ENCODE measurements at places on chromosomes 2 and 18.
A peak's percentile ranks its signal among the peaks of the same experiment; 100 is the strongest.

DNA sequence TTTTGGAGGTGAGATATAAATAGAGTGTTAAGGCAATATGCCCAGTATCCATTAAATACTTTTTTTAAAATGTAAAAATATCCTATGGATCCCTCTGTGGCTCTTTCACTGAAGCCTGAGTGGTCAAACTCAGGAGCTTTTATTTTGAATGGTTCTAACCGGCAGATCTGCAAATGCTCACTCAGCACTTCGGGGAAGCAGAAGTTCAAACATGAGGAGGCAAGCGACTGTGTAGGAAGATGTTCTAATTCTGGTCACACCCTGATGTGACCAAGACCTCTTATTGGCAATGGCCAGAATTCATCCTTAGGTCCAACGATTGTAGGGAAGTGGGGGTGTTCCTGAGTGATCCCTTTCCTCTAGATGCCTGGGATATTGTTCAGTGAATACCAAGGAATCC, 168.8 kb downstream of the CDCA7 start:
- peak; percentile 81 for DNase-seq

DNA sequence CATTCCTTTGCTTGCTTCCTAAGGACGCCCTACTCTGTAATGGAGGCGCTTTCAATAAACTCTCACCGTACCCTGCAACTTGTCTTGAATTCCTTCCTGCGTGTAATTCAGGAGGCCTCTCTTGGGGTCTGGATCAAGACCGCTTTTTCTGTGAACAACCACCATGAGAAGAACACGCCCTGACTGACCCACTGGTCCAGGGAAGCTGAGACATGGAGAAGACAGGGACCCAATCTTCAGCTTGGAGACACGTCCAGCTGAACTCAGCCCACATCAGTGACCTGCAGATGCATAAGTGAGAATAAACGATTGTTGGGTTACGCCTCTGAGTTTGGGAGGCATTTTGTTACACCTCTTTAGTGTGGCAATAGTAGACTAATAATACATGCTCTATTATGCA, 7.8 kb upstream of the NARS1 start:
- no peak for DNase-seq

DNA sequence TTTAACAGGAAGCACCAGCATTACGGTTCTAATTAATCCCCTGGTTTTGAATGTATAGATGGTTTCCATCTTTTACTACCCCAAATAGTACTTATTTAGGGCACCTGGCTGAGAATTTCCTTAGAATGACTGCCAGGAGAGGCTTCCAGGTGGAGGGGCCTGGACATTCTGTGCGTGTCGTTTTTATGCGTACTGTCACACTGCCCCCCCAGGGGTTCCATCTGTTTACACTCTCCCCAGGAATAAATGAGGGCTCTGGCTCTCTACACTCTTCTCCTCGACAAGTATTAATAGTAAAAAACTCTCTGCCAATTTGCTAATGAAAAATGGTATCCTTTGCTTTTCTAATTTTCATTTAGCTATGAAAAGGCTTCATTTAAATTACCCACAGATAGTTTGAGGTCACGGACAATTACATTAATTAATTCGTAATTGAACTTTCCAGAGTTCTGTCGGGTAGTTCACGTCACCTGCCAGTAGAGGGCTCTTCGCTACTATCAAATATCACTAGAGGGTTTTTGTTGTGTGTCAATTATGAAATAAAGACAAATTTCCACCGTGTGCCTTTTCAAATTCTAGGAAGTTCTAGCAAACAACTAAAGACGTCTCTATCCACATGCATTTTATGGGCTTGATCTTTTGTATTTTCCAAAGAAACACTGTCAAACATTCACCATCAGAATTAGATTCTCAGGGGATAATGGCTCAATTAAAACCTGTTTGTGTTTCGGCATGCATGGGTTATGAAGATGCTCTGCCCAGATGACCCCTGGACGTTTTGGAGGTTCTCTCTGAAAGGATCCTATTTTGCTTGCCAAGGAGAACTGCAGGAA, 88.8 kb upstream of the ASB18 start:
- DNase-seq, result peak; percentile 70

- no peak for DNase-seq
Measured at GRCh38 chr18:62754026-62754425, 38.7 kb downstream of the PHLPP1 start.

GRCh38 chr18:79642626-79643025, 37.0 kb upstream of the CTDP1 start:
- peak; percentile 83 for DNase-seq

DNA sequence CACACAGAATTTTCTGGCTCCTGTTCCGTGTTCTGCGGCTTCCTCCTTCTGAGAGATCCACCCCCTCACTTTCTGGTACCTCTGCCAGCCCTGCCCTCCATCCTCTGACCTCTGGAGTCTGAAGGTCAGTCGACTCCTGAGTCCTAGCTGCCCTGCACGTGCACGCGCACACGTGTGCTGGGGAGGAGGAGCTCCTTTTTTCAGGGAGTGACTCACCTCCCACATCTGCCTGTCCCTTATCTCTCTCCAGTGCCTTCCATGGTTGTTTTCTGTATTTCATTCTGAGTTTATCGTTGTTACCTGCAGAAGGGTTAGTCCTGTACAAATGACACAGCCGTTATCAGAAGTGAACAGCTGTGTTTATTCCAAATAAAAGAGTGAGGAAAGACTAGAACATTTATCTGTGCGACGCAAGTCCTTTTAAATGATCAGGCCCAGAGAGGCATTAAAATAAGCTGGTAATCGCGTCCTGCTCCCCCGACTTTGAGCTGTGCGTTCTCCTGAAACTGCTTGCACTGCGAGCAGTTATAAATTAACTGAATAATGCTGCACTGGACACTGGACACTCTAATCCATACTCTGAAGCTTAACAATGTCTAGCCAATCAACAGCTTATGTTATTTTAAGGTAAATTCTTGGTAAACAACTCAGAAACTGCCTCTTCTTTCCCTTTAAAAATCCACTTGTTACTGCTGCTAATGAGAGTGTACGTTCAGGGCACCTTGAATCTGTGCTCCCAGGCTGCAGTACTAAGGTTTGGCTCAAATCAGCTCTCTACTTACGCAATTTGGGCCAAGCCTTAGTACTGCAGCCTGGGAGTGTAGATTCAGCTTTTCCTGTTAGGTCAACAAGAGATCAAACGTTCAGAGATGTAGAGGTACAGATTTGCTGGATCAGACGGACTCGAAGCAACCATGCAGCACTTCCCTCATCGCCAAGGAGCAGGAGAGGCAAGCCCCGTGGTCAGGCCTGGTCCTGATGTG, 72.5 kb downstream of the GALR1 start:
- DNase-seq, result no peak

- no peak for DNase-seq
Measured at GRCh38 chr2:176643646-176644045, 374.4 kb downstream of the MTX2 start.

DNA sequence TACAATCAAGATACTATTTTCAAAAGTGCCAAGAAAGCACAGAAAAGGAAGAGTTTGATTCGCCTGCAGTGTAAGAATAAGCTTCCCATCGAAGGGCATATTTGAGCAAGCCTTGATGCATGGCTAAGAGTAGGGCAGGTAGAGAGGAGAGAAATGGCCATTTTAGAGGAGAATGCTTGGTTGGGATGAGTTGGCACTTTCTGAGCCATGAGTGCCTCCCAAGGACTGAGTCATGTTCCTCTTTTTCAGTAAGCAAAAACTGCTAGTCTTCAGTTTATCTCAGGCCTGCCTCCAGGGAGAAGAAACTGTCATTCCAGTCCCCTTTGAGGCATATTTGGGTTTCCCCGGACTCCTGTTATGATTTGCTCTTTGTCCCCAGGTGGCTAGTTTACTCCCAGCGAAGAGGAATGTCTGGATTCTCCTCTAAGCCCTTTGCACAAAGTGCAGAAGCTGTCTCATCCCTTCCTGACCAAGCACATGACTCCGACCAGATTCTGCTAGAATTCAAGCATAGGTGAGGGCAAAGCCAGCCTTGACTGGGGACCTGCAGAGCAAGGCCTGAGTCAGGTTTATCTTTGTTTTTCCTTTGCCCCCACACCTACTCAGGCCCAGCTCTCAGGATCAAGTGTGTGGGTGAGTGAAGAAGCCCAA, 115.2 kb downstream of the TTC32 start:
- peak; percentile 81 for DNase-seq

- peak; percentile 96 for DNase-seq
Measured at GRCh38 chr2:161136696-161137324, 23.4 kb upstream of the TANK start.

DNA sequence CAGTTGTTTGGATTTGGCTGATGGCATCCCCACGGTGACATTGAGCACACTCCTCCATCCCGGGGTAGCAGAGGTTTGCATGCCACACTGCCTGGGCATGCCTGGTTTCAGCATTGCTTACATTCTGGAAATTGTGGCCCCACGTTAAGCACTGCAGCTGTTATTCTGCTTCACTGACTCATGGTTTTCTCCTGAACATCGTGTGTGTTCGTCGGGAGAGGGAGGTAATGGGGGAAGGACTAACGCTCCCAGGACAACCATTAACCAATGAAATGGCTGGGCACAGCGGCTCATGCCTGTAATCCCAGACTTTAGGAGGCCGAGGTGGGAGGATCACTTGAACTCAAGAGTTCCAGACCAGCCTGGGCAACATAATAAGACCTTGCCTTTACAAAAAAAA, 28.2 kb upstream of the YWHAQ start:
- no peak for DNase-seq

- no peak for DNase-seq
Measured at GRCh38 chr2:141701618-141702017, 429.2 kb downstream of the LRP1B start.

DNA sequence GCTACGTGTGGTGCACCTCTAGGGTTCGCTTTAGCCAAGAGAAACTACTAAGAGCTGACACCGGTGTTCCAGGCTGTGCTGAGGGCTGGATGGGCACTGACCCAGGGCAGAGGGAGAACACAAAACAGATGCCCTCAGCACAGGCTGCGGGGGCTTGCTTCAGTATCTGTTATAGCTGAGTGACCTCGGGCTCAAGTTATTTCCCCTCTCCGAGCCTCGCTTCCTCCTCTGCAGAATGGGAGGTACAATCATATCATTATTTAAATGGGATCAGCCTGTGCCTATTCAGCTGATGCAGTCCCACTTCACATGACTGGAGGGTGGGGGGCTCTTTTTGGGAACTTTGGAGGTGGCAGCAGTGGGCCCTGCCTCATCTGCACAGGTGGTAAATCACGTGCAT, 156.1 kb upstream of the APCDD1 start:
- peak; percentile 33 for DNase-seq

- no peak for DNase-seq
Measured at GRCh38 chr2:96218508-96219131, 10.0 kb upstream of the STARD7 start.

GRCh38 chr2:3737128-3737527, 33.8 kb downstream of the DCDC2C start:
- no peak for DNase-seq

GRCh38 chr2:60867848-60868247, 13.5 kb upstream of the REL start:
- peak; percentile 90 for DNase-seq

- no peak for DNase-seq
Measured at GRCh38 chr18:73511771-73512503, 635.7 kb downstream of the FBXO15 start.

DNA sequence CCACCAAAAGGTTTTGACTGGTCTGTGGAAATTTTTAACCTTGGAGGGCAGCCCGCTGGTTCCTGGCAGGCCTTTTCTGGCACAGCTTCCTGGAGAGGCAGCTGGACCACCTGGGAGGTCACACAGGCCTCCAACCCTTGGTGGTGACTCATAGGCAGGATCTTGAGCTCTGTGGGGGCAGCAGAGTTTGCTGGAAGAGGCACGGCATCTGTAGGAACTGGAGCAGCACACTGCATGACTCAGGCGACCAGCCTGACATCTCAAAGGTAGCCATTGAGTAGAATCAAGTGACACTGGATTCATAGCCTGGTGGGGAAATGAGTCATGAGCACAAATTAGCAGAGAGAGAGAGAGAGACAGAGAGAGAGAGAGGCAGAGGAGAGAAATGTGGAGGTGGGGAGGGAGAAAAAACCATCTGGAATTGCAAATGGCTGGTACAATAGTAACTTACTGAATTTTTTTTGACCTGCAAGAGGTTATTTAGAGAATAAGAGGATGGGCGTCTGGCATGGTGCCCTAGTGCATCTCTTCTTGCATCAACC, 57.4 kb downstream of the TRPM8 start:
- peak; percentile 44 for DNase-seq

DNA sequence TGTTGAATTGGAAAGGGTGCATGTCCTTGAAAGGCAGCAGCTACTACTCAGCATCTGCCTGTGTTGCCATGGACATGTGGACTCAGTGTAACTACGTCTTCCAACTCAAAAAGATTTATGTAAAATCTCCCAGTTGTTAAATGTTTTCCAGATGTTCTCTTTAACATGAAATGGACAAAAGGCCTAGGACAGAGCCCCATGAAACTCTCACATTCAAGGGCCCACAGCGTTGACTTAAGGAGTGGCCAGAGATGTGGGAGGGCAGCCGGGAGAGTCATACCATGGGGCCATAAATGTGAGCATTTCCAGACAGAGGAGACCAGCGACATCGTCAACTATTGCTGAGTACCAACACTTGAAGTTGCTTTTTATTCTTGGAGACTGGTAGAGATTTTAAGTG, 9.9 kb downstream of the SLC3A1 start:
- no peak for DNase-seq

GRCh38 chr2:234989183-234989701, 37.4 kb downstream of the SH3BP4 start:
- DNase-seq, result peak; percentile 25

- DNase-seq, result no peak
Measured at GRCh38 chr2:41927581-41928264, 120.1 kb upstream of the PKDCC start.

GRCh38 chr2:236816197-236817170, 246.9 kb downstream of the ACKR3 start:
- no peak for DNase-seq

DNA sequence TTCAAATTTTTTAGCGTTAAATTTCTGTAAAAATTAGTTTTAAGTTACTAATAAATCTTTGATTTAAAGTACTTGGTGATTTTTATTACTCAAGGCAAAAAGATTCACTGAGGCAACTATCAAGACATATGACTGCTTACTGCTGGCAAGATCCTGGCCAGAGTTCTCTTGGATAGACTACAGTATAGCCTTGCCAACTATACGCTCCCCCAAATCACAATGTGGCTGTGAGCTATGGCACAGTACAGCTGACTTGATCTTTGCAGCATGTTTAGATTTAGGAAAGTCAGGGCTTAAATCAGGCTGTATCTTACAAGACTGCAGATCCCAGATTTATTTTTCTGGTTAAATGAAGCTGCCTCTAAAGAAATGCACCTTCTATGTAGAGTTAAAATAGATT, 26.5 kb downstream of the MSTN start:
- no peak for DNase-seq

GRCh38 chr2:11102466-11102865, 52.8 kb upstream of the SLC66A3 start:
- no peak for DNase-seq

- no peak for DNase-seq
Measured at GRCh38 chr2:61662990-61663389, 124.8 kb upstream of the XPO1 start.

- DNase-seq, result peak; percentile 67
Measured at GRCh38 chr2:152468899-152469692, 134.1 kb downstream of the FMNL2 start.

GRCh38 chr2:213696442-213696841, 412.2 kb downstream of the SPAG16 start:
- no peak for DNase-seq

- DNase-seq, result peak; percentile 40
Measured at GRCh38 chr2:30266051-30266621, 34.8 kb downstream of the LBH start.

All from suppressor macrophage treated with lipopolysaccharide for 1 hour (primary cell).